ENCODE measurements at places on chromosomes 5 and 9.

GRCh38 chr9:134029248-134030226, 4.3 kb downstream of the BRD3OS start:
- DNase-seq = no peak

- no peak for DNase-seq
Observed at GRCh38 chr5:159752622-159753275, 163.5 kb upstream of the ADRA1B start.

DNA sequence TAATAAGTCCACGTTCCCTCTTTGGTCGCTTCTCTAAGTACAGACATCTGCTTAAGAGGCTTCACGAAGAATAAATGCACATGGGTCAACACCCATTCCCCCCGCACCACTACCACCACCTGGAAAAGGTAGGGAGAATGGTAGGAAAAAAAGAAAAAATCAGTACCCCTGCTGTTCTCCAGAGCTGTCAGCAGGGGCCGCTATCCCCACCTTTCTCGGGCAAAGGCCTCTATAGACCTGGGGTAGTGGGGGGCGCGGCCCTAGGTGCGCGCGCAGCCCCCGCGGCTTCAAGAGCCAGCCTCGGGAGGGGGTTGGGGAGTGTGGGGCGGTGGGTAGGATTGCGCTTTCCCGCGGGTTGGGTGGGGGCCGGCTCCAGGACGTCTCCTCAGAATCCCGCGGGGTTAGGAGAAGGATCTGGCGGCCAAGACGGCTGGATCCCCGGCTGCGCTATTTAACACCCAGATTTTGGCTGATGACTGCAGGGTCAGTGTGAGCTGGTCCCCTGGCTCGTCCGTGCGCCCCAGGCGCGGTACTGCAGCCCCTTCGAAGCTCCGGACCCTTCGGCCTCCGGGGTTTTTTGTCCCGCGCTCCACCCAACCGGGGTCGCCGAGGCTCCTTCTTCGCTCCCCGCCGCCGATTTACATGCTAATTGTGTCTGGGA, 1.6 kb upstream of the SEMA6A start:
- peak; percentile 43 for DNase-seq

GRCh38 chr9:3047912-3048311, 204.0 kb upstream of the PUM3 start:
- DNase-seq = no peak

GRCh38 chr5:146529984-146530383, 14.0 kb upstream of the GPR151 start:
- DNase-seq = no peak

- DNase-seq = peak; percentile 69
Observed at GRCh38 chr5:75363726-75364495, 26.9 kb downstream of the HMGCR start.

GRCh38 chr5:14829396-14829795, 42.2 kb downstream of the ANKH start:
- DNase-seq = no peak

Measured in left colon (tissue), 2 donors.